A549 treated with GW870086 at 1 μM for 4 hours (cell line): ENCODE measurements at places on chromosomes 3 and 15. TPM values are rescaled to one million over a fixed set of nuclear protein-coding genes. Genes with fewer than 3 reads are reported as not detected.

Gene SUSD5
- 2.9 to 4.2 TPM (median 3.4 TPM) in 5 replicates for total RNA-seq

Gene MORC1
- total RNA-seq, result not detected in 5 replicates

Gene IQCF5
- not detected in 5 replicates for total RNA-seq

Gene PIF1
- total RNA-seq, result 12.7 to 21.6 TPM (median 16.5 TPM) in 5 replicates

Gene PLD1
- total RNA-seq, result 6.6 to 12.1 TPM (median 10.2 TPM) in 5 replicates

Gene HHLA2
- total RNA-seq, result 0.08 to 0.21 TPM in 2 of 5 replicates, not detected in the others

Gene GPR62
- not detected in 5 replicates for total RNA-seq

Gene OR5K1
- not detected in 5 replicates for total RNA-seq

Gene MITF
- 5.1 to 9.8 TPM (median 7.8 TPM) in 5 replicates for total RNA-seq

Gene SGO1
- total RNA-seq, result 13.6 to 18.3 TPM (median 15.5 TPM) in 5 replicates

Gene GOLGA8S
- total RNA-seq, result 0.07 to 0.19 TPM (median 0.17 TPM) in 5 replicates

Gene MGLL
- total RNA-seq, result 64.9 to 77.9 TPM (median 72.2 TPM) in 5 replicates

Gene MBNL1
- total RNA-seq, result 41.9 to 69.0 TPM (median 63.4 TPM) in 5 replicates

Gene SLC22A14
- total RNA-seq, result not detected in 5 replicates

Gene ECE2
- not detected in 5 replicates for total RNA-seq

Gene GOLIM4
- total RNA-seq, result 14.0 to 19.5 TPM (median 18.5 TPM) in 5 replicates

Gene SCAANT1
- total RNA-seq, result not detected in 5 replicates

Gene NAA80
- 6.2 to 8.9 TPM (median 6.5 TPM) in 5 replicates for total RNA-seq

Gene RPS27L
- 363 to 430 TPM (median 408 TPM) in 5 replicates for total RNA-seq

Gene CLDN11
- 0.17 to 0.32 TPM (median 0.28 TPM) in 4 of 5 replicates, not detected in the other for total RNA-seq

Gene CSPG5
- 0.96 to 1.2 TPM (median 1.1 TPM) in 5 replicates for total RNA-seq

Gene LMAN1L
- not detected in 5 replicates for total RNA-seq

Gene LINGO1
- total RNA-seq, result 8.7 to 11.7 TPM (median 9.0 TPM) in 5 replicates

Gene EPHA3
- not detected in 5 replicates for total RNA-seq

Gene FOXB1
- not detected in 5 replicates for total RNA-seq

Gene CLDND1
- 46.0 to 68.6 TPM (median 61.1 TPM) in 5 replicates for total RNA-seq

Gene GPR87
- total RNA-seq, result 2.1 to 2.5 TPM (median 2.3 TPM) in 5 replicates

Gene CYP1A2
- 0.05 TPM in 1 of 5 replicates, not detected in the others for total RNA-seq

Gene XPC
- total RNA-seq, result 22.8 to 32.5 TPM (median 30.7 TPM) in 5 replicates

Gene CCDC9B
- 15.2 to 22.6 TPM (median 18.3 TPM) in 5 replicates for total RNA-seq

Gene MAGI1
- total RNA-seq, result 2.7 to 4.6 TPM (median 3.8 TPM) in 5 replicates

Gene SLC9C1
- not detected in 5 replicates for total RNA-seq

Gene RBSN
- total RNA-seq, result 7.8 to 11.3 TPM (median 10.5 TPM) in 5 replicates

Gene SH2D7
- not detected in 5 replicates for total RNA-seq

Gene SLC24A5
- total RNA-seq, result not detected in 5 replicates

Gene PLS1
- total RNA-seq, result 9.1 to 13.0 TPM (median 12.0 TPM) in 5 replicates

Gene PLCB2
- 0.67 to 1.1 TPM (median 0.83 TPM) in 5 replicates for total RNA-seq

Gene ERICH6
- 0.06 TPM in 1 of 5 replicates, not detected in the others for total RNA-seq

Gene C3orf52
- 10.4 to 14.0 TPM (median 11.3 TPM) in 5 replicates for total RNA-seq
